ENCODE measurements at places on chromosomes 13 and 19. TPM values are rescaled to one million over a fixed set of nuclear protein-coding genes. Genes with fewer than 3 reads are reported as not detected.
A peak's percentile ranks its signal among the peaks of the same experiment; 100 is the strongest.

The KLHL1 gene
- not detected for total RNA-seq

The ZNF560 gene
- total RNA-seq, result not detected

The C19orf85 gene
- not detected for total RNA-seq

The SYCN gene
- not detected for total RNA-seq

The F7 gene
- 0.33 TPM for total RNA-seq

The SUPT20H gene
- 33.4 TPM for total RNA-seq

The KLK10 gene
- total RNA-seq, result 13.9 TPM

DNA sequence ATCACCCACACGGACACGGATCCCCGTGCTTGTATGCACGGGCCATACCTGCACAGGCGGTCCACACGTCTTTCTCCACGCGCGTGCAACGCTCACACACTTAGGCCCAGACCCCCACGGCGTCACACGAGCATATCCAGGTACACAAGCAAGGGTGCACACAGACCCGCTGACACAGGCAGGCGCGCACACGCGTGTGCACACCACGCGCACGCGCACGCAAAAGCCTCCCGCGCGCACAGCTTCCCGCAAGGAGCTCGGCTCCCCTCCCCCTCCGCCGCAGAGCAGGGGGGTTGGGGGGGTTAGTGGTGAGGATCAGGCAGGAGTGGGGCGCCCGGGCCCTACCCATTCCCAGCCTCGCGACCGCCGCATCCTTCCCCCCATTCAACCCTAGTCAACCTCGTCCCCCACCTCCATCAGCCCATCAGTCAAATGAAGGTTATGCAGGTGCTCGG lies 407 bp downstream of the RAB3A start:
- DNase-seq, result no peak

DNA sequence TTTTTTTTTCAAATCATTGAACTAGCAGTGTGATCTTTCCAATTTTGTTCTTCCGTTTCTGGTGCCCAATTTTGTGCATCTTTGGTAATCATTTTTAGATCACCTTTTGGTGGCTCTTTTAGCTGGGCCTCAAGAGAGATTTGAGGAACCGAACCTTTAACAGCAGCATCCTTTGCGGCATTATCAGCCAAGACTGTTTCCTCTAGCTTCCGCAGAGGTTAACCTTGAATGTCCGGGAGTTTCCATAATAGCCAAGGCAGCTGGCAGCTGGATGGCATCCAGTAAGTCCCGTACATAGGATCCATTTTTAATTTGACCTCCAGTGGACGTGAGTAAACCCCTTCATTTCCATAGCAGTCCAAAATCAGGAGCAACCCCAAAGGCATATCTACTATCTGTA lies 9.6 kb downstream of the IRGC start:
- no peak for DNase-seq

DNA sequence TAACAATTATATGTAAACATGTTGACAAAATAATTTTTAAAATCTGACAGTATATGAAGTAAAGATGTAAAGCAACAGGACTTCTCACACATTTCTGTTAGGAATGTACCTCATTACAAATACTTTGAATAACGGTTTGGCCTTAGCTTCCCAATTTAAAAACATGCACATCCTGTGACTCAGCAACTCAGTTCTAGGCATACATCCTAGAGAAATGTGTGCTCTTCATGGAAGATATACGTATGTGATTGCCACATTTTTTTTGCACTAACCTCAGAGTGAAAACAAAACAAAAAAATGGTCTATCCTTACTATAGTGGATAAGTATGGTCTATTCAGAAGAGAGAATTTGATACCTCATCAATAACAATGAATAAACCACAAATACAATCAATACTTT lies 314.6 kb downstream of the LIG4 start:
- no peak for DNase-seq

DNA sequence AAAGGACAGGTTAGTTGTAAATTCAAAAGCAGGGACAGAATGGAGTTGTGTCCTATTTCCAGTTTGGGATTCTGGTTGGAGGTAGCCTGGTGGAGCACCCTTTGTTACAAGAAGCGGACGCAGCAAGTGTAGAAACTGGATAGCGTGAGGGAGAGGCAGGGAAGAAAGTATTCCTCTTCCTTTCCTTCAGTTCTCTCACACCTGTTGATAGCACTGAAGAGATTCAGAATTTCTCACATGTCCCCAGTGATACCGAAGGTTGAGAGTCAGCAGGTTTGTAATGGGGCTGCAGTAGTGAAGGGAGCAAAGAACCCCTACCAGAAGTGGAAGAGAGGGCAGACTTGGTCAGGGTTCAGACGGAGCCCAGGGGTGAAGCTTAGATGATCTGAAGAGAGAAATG lies 399.2 kb downstream of the SPRY2 start:
- no peak for DNase-seq

DNA sequence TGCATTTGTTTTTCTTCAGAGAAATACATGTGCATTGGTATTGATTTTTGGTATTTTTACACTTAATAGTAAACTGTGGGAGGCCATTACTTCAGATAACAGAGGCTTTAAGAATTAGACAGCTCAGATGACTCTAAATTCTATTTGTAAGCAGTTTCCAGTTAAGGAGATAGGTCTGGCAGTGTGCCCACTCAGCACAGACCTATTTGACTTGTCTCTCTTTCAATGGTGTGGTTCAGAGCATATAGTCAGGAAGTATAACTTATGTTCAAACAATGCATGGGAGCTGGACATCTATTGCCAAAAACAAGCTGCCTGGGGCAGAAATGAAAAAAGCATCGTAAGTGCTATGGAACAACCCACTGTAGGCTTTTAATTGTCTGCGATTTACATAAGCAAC lies 370.7 kb downstream of the HS6ST3 start:
- no peak for DNase-seq

- no peak for DNase-seq
These were observed 7.2 kb downstream of the GADD45B start for GRCh38 chr19:2483084-2483483.

DNA sequence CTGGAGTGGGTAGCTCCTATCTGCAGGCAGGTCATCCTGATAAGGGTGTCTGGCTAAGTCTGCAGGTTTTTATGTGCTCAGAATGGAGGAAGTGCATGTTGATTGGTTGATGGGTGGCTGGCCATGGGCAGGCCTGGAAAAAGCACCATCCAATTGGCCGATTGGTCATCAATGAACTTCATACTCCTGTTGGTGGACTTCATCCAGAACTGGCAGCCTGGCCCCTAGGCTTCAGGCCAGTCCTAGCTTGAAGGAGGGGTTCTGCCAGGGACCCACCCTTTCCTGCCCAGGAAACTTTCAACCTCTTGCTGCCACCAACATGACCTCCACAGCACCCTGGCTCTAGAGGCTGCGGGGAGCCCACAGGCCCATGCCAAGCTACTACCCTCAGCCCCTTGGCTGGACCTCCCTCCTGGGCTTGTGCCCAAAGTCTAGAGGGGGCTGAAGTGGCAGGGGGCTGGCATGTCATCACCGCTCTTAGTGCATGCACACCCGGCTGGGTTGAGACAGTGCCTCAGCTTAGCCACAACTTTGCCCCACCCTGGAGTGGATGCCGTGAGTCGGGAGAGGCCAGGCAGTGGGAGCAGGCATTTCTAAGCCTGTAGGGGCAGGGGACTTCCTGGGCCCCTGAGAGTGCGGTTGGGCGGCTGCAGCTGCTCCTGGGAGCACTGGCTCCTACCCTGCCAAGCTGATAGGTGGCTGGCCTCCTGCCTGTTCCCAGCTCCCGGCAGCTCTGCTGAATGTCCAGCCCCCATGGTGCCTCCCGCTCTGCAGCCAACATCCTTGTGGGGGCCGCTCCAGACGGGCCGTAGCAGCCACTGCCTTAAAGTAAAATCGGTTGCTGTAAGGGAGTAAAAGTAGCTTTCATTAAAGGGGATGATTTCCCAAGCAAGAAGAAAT lies 13.2 kb downstream of the DNAJC15 start:
- no peak for DNase-seq

DNA sequence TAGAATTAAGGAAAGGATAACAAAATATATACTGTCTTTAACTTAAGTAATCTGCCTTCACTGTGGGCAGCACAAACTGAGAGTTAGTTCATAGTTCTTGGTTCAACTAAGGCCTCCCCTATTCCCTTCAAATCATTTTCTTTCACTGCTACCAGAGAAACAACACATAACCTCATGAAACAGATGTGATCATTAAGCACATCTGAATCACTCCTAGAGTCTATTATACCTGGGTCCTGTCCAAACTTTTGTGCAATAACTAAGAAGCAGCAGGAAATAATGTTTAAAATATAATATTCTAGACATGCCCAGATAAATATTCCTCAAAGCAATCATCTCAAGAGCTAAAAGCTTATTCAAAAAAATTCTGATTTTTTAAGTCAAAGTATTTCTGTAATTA lies 62.9 kb downstream of the ZC3H13 start:
- no peak for DNase-seq

DNA sequence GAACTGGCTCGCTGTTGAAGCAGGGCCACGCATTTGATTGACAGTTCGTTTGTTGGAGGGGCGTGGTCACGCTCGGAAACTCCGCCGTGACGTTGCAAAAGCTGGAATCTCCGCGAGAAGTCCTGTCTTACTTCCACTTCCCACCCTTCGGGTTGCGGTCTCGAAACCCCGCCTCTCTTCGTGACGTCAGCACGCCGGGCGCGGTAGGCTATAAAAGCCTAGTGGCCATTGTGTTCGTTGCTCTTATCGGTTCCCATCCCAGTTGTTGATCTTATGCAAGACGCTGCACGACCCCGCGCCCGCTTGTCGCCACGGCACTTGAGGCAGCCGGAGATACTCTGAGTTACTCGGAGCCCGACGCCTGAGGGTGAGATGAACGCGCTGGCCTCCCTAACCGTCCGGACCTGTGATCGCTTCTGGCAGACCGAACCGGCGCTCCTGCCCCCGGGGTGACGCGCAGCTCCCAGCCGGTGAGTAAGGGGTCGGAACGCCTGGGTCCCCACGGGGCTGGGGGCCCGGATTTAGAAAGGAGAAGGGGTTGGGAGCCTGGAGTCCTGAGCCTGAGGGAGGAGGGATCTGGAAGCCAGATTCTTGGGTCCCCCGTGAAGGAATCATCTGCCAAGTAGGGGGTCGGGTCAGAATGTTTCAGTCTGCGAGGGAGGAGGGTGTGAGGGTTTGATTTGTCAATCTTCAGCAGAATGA lies at the start of gene PPP1R15A:
PPP1R15A (plus strand) TSS at position 240 of the 702 bp plus-strand sequence. CDS start 813 bp downstream, outside the sequence.
- peak; percentile 99 for DNase-seq

- DNase-seq, result no peak
These were observed 2.8 kb upstream of the ZNF543 start for GRCh38 chr19:57317503-57317902.

- DNase-seq, result no peak
These were observed 19.0 kb upstream of the LEUTX start for GRCh38 chr19:39759457-39760184.

DNA sequence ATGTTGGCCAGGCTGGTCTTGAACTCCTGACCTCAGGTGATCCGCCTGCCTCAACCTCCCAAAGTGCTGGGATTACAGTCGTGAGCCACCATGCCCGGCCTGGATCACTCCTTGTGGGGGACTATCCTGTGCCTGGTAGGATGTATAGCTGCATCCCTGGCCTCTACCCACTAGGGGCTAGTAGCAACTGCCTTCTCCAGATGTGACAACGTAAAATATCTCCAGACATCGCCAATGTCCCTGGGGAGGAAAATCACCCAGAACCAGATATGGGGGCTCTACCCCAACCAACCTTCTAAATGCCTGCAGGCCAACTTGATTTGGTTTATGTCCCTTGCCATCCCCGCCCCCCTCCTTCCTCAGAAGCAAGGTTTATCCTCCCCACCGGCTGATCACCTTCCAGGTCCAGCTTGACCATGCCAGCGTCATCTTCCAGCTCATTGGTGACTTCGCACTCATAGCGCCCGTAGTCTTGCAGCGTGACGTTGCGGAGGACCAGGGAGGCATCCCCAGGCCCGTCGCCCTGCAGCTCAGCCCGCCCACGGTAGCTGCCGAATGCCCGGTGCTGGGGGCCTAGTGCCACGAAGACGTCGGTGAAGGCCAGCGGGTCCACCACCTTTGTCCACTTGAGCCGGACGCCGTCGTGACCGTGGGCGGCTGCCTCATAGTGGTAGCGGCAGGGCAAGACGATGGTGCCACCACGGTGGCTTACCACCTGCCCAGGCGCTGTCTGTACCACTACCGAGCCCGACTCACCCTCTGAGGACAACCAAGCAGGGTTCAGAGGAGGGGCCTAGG lies 12.5 kb downstream of the TM6SF2 start:
- DNase-seq, result no peak

DNA sequence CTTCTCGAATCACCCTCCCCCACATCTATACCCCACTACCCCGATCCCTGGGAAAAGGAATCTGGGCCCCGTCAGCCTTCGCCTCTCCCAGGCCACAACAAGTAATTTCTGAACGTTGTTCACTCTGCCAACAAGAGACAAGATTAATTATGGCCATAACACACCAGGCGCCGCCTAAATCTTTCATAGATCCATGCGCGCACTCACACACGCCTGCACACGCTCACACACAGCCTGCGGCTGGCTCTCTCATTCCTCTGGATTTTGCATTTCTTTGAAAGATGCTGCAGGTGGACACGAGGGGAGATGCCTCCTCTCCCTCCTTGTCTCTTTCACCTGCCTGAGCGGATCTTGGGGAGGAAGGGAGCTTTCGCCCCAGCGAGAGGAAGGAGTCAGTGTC lies 17.1 kb downstream of the ZNRF4 start:
- DNase-seq, result no peak

GRCh38 chr19:2044709-2045500 lies 6.1 kb downstream of the MKNK2 start:
- no peak for DNase-seq

DNA sequence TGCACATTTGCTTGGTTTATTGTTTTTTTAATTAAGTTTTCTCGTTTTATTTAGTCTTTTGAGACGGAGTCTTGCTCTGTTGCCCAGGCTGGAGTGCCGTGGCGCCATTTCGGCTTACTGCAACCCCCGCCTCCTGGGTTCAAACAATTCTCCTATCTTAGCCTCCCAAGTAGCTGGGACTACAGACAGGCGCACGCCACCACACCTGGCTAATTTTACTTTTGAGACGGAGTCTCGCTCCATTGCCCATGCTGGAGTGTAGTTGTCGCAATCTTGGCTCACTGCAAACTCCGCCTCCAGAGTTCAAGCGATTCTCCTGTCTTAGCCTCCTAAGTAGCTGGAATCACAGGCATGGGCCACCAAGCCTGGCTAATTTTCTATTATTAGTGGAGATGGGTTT lies 1.3 kb downstream of the RPS9 start:
- no peak for DNase-seq

DNA sequence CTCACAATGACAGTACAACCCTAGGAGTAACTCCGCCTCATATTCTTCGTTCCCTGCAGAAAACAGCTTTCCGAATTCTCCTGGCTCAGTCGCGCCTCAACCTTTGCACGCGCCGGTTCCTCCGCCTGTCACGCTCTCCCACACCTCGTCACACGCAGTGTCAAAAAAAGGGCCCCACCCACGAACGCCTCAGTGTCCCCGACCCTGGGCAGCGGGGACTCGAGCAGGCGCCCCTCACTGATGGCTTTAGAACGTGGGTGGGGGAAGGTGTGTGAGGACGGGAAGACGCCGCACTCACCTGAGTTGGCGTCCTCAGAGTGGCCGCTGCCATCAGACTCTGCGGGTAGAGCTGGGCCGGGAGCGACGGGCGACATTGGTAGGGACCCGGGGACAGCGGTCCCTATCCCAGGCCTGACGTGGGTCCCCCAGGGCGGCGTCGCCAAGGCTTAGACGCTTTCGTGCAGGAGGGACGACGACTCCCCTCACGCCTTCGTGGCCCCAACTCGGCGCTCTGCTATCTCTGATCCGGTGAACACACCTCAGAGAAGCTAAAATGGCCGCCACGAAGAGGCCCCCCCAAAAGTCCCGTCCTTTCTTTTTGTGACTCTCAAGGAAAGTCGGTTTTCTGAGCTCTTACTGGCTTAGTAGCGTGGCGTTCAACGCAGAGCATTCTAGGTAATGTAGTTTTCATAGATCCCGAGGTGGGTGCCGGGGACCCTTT lies at the start of gene ZNF154:
ZNF154 (minus strand) TSS at position 564 of the 721 bp plus-strand sequence; CDS start at position 331, 233 bp downstream.
- no peak for DNase-seq
